ENCODE measurements at places on chromosomes 2 and 18.

- no peak for DNase-seq
Measured at GRCh38 chr18:53234610-53235009, 894.6 kb downstream of the DCC start.

DNA sequence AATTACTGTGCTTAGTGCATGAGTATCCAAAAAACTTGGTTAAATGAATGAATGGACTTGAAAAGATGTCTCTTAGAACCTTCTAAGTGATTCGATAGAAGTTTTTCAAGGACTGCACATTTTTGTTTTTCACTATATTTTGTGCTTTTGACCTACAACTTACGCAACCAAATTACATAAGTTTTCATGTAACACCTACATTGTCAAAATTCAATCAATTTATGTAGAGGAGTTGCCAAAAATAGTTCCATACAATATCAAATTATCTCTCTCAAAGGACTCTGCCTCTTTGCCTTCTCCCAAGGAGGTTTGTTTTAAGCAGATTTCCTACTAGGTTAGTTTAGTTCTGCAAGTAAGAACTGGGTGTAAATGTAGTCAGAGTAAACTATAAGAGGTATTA lies 10.3 kb downstream of the MARCHF7 start:
- no peak for DNase-seq

GRCh38 chr2:54370405-54371104 lies 85.6 kb upstream of the SPTBN1 start:
- DNase-seq: no peak

DNA sequence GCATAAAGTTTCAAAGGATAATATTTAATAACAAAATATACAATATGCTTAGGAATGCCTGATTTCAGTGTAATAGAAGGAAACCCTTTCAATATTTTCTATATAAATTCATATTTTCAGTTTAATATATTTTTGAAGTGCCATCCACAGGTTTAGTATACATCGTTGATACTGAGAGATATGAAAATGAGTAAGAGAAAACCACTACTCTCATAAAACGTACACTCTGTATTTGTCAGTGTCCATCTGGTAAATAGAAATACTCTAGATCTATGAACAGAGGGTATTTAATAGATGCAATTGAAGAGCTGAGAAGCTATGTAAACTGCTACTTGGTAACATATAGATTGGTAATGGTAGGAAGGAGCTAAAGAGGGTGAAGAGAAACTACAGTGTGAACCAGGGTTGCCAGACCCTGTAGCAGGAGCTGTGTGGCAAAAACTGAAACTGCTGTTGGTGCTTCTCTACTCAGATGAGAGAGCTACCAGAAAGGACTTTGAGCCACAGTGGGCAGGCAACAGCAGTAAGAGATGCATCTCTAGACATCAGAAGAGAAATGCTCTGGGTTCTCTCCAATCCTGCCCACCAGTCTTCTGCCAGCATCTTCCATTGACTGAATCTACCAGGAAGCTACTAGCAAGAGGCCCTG lies 187.4 kb downstream of the CCDC102B start:
- no peak for DNase-seq

DNA sequence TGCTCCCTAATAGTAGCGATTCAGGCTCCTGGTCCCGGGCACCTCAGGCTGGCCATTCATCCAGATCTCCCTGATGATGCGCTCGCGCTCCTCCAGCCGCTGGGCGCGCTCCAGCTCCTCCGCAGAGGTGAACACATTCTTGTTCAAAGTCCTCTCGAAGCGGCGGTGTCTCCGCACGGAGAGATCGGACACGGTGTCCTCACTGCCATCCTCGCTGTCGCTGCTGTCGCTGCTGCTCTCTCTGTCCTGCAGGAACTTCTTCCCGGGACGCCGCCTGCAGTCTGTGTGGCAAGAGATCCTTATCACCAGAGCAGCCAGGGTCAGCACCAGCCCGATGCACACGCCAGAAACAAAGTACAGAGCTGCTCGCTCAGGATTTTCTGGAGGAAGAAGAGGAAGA lies 67.5 kb downstream of the EVA1A start:
- DNase-seq: no peak

DNA sequence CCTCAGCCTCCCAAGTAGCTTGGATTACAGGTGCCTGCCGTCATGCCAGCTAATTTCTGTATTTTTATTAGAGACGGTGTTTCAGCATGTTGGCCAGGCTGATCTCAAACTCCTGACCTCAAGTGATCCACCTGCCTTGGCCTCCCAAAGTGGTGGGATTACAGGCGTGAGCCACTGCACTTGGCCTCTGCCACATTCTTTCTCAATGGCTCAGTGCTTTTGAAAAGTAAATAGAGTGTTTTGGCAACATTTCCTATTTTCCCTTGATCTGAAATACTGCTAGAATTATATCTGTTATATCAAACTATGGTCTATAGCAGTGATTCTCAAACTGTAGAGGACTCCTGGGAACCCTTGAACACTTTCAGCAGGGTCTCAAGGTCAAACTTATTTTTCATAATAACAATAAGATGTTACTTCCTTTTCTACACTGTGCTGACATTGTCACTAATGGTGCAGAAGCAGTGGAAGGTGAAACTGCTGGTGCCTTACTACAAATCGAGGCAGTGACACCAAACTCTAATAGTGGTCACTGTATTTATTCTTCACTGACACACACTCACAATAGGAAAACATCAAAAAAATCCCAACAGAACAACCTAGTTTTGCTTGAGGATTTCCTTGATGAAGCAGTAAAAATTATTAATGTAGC lies 10.6 kb downstream of the DAW1 start:
- no peak for DNase-seq

DNA sequence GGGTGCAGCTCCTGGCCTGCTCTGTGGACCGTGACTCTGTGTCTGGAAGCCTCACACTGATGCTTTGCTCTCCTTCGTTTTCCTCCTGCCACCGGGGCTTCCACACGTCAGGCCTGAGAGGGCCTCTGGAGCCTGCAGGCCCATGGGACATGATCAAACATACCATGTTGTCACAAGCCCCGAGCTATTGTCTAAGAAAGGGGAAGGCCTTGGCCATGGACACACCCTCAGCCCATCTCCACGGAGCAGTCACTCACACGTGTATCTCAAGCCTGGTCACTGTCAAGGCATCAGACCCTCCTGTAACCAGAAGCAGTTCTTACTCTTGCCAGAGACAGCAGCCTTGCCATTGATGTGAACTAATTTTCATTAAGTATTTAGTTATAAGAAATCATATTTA lies 814.1 kb upstream of the SALL3 start:
- DNase-seq: no peak

GRCh38 chr2:165847001-165847400 lies 53.0 kb upstream of the GALNT3 start:
- no peak for DNase-seq

GRCh38 chr2:121804340-121804739 lies 48.9 kb downstream of the TSN start:
- DNase-seq: peak; percentile 13

GRCh38 chr2:60745761-60746160 lies 10.3 kb upstream of the PAPOLG start:
- DNase-seq: peak; percentile 3
